ENCODE measurements at places on chromosomes 12 and 14.

DNA sequence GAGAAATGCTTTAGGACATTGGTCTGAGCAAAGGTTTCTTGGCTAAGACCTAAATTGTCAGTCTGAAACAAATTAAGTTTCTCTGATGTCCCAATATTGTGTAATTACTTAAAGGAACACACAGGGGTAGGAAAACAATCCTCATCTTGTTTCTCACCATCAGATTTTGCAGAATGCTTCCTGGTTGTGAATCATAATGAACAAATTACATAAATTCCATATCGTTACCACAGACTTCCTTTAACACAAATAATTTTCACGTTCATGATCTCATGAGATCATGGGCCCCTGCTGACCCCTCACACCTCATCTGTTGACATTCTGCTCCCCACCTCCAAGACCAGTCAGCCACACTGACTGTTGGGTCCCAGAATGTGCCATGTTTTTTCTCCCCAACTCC, 194.1 kb downstream of the MON2 start:
- DNase-seq = no peak

DNA sequence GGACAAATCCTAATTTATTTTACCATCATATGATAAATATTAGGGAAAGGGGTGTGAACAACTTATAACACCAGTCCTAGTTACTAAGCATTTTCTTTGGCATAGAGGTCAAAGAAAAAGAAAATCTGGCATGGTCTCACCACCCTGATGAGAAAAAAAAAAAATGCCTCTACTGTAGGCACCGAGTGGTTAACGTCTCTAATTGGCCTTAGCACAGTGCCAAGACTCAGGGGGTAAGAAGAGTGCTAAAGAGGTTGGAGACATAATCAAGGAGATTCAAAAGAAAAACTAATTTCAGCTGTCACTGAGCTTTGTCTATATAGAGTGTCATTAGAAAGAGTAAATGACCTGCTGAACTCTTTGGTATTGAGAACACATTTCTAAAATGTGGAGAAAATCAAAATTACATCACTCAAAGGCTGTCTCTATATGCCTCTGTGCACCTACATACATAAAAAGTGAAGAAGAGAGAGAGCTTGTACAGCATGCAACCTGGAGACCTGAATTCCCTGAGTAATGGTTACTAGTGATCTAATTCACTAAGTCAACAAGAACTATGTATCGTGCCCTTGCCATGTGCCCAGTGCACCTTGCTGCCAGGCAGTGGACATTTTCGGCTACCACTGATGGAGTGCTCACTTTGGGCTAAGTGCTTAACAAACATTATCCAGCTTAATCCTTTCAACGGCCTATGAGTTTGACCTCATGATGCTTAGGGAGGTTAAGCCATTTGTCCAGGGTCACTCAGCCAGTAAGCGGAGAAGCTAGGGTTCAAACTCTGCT, 113.8 kb upstream of the G2E3 start:
- DNase-seq = no peak

DNA sequence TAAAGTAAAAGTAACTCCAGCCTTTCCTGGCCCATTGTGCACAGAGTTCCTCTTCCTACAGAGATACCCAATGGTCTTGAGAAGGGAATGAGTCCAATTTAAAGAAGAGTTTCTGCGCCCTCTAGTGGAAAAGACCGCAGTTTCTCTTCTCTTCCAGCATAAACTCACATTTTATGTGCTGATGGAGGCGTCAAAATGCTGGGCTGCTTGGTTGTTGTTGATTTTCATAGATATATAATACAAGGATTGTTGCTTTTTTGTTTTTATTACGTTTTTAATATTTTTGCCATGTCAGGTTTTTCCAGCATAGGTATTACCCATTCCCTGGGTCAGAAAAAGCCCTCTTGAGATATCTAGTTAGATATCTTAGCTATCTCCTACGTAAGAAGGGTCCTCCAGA, 356.9 kb upstream of the STXBP6 start:
- no peak for DNase-seq

DNA sequence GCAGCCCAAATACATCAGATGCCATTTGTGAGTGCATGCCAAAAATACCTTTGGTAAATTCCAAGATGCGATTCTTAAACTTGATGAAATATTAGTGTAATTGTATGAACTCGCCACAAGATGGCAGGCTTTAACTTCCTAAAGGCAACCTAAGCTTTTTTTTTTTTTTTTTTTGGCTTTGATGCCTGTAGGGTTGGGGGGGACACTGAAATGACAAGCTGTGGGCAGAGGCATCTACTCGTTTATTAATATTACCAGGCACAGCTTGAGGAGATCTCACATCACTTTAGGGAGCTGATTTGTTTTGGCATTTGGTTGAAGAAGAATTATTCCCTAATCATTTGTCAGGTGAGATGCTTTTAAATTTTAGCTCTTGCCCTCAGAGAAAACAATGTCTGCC, 126.7 kb upstream of the CCDC196 start:
- DNase-seq = no peak

DNA sequence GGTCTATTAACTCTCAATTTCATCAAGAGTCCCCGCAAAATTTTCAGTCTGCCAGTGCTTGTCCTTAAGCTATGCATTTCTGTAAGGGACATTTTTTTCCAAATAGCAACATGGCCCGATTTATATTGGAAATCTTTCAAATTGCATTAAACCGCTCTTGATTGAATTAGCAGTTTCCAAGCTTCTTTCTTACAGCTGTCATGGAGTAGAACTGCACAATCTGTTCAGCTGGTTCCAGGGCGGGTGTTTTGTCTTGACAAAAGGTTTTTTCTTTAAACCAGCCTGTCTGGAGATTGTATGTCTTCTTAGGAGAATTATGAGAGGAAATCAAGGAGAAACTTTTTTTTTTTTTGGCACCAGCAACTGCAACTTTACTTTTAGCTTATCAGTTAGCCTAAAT, 185.8 kb downstream of the ALG10B start:
- no peak for DNase-seq

- DNase-seq = no peak
These were observed 106.8 kb downstream of the ZFC3H1 start for GRCh38 chr12:71556875-71557274.

DNA sequence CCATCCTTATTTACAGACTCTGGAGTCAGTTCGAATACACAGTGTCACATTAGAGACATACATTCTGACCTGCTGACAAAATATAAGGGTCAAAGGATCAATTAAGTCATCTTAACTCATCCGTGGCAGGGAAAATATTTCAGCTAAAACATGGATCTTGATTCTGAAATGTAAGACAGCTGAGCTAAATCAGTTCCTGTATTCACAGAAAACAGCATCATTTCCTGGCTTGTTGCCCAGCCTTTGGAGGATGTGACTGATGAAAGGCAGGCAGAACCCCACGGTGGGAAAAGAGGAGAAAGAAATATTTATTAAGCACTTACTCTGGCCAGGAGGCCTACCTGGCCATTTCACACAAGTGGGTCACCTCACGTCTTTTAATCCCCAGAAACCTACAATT, 101.9 kb downstream of the GAS2L3 start:
- no peak for DNase-seq

- DNase-seq = no peak
These were observed 14.7 kb downstream of the TMEM119 start for GRCh38 chr12:108582978-108583770.

DNA sequence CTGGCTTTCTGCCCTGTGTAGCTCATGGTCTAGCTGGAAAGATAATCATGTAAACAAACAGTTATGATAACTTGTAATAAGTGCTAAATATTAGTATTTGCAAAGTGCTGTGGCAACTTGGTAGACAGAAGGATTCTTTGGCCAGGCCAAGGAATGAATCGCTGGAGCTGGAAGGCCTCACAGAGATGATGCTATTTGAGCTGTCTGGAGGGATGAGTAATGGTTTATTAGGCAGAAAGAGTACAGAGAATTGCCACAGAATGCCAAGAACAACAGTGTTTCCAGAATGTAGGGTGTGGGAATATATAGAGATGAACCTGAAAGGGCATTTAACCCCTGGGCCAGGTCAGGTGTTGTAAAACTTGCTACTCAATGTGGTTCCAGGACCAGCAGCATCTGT, 27.6 kb downstream of the OTX2 start:
- DNase-seq = no peak

- DNase-seq = no peak
These were observed 54.2 kb upstream of the PTHLH start for GRCh38 chr12:28026701-28027100.

GRCh38 chr12:89884416-89884898, 175.8 kb upstream of the ATP2B1 start:
- DNase-seq = no peak

GRCh38 chr12:94170690-94171594, 22.6 kb downstream of the PLXNC1 start:
- DNase-seq = peak; percentile 41

- no peak for DNase-seq
These were observed 33.0 kb downstream of the SRRM4 start for GRCh38 chr12:119014368-119014767.

- no peak for DNase-seq
These were observed 8.7 kb downstream of the ZCCHC8 start for GRCh38 chr12:122491991-122492390.

- no peak for DNase-seq
These were observed 28.6 kb downstream of the DYRK2 start for GRCh38 chr12:67677166-67677565.

GRCh38 chr14:25026476-25027137, 23.3 kb downstream of the STXBP6 start:
- no peak for DNase-seq

DNA sequence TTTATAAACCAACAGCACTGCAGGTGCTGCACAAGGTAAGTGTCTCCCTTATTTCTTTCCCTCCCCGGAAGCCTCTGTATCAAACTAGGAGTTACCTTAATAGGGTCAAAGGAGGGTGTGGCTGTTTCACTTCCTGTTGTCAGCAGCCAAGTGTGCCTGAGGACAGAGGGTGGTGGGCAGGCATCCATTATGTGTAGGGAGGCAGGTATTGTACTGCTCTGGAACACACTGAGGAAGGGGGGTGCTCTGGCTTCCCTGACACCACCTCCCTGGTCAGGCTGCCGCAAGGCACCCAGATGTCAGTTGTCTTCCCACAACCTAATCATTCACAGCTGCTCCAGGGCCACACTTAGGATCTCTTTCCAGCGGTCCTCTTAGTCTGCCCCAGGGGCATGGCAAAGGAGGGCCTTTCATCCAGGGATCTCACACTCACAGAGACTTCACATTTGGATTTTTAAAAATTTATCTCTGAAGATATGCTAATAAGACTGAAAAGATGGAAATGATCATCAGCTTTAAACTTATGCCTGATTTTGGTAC, 132.0 kb upstream of the ARHGAP5 start:
- no peak for DNase-seq

GRCh38 chr12:8127138-8127537, 3.7 kb downstream of the CLEC4A start:
- DNase-seq = no peak

DNA sequence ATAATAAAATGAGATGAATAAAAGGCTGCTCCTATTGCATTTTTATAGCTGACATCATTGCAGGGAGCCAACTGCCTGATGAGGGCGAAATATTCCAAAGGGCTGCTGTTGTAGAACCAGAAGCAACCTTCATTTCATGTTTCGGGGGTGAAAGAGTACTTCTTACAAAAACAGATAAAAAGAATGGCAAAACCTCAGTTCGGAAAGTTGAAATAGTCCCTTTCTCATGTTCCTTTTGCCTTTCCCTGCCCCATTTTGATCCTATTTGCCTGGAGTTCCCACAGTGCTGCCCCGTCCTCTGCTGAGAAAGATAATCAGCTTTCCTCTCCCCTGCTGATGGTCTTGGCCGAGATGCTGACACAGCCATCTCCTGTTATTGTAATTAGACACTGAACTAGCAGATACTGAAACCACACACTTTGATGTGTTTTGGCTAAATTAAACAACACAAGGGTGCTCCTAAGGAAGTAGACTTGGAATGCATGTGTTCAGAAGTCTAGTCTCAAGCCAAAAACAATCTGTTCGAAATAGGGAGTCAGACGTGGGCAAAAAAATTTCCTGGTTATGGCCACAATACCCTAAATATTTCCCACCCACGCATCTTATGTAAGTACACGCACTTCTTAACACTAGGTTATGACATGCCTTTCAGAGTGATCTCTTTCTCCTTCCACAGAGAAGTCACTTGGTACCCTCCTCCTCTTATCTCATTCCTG, 117.2 kb downstream of the PPM1H start:
- no peak for DNase-seq
